ENCODE measurements at places on chromosomes 5 and 9. TPM values are rescaled to one million over a fixed set of nuclear protein-coding genes. Genes with fewer than 3 reads are reported as not detected.
A peak's percentile ranks its signal among the peaks of the same experiment; 100 is the strongest.

Gene CCDC152
- total RNA-seq: 19.9 TPM

Gene HMGCR
- total RNA-seq: 48.3 TPM

Gene HEMGN
- 1.9 TPM for total RNA-seq

Gene APBA1
- 0.08 TPM for total RNA-seq

Gene OCLN
- total RNA-seq: 0.40 TPM

Gene C9
- total RNA-seq: not detected

- H3K27ac ChIP-seq: no peak overlapping the region
- peaks cover 13% of the 10 kb centered on the region for H3K4me1 ChIP-seq
- no peaks in the 10 kb centered on the region for H3K27me3 ChIP-seq
- H3K36me3 ChIP-seq: no peaks in the 10 kb centered on the region
- no peak overlapping the region for H3K4me3 ChIP-seq
These were observed 3.4 kb downstream of the SLC2A6 start for GRCh38 chr9:133475292-133476012.

DNA sequence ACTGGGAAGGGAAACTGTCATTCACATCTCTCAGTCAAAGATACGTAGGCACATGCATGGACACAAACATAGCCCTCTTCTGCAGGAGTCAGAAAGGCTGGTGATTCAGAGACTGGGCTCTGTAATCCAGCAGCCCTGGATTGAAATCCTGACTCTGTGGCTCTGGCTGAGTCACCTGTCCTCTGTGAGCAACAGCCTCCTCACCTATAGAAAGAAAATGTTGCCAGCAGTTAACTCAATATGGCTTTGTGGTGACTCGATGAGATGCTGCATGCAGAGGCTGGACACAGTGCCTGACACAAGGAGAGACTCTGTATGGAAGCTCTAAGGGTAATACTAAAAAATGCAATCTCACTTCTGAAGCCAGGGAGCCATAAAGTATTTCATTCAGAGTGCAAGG, 23.9 kb upstream of the CDKN2AIPNL start:
- peaks cover 31% of the 10 kb centered on the region for H3K4me1 ChIP-seq
- DNase-seq: no peak
- no peaks in the 10 kb centered on the region for H3K27me3 ChIP-seq
- no peak overlapping the region for H3K27ac ChIP-seq
- no peaks in the 10 kb centered on the region for H3K36me3 ChIP-seq
- H3K4me3 ChIP-seq: no peak overlapping the region

- no peaks in the 10 kb centered on the region for H3K4me1 ChIP-seq
- no peak overlapping the region for H3K27ac ChIP-seq
- no peaks in the 10 kb centered on the region for H3K27me3 ChIP-seq
- H3K4me3 ChIP-seq: no peak overlapping the region
- no peaks in the 10 kb centered on the region for H3K36me3 ChIP-seq
- DNase-seq: no peak
These were observed 409.8 kb downstream of the BNC2 start for GRCh38 chr9:16460696-16461095.

DNA sequence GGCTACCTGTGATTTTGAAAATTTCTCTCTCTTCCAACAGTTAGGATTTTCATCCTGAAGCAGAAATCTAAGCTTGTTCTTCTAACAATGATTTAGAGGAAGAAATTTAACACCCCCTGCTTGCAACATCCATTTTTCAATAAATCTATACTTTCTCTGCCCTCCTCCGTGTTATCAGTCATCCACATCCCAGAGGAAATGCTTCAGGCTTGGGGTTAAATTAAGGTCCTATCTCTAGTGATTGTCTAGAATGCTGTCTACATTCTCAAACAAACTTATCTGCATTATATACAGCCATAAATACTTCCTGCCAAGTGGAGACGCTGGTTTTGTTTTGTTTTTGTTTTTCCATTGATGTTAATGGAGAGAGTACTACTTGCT, 371.0 kb downstream of the CSNK1G3 start:
- DNase-seq: no peak
- no peaks in the 10 kb centered on the region for H3K4me1 ChIP-seq

GRCh38 chr5:100800562-100800961, 102.5 kb downstream of the ST8SIA4 start:
- DNase-seq: no peak
- no peak overlapping the region for H3K4me3 ChIP-seq
- peaks cover 5% of the 10 kb centered on the region for H3K36me3 ChIP-seq
- no peaks in the 10 kb centered on the region for H3K4me1 ChIP-seq
- no peaks in the 10 kb centered on the region for H3K27me3 ChIP-seq

DNA sequence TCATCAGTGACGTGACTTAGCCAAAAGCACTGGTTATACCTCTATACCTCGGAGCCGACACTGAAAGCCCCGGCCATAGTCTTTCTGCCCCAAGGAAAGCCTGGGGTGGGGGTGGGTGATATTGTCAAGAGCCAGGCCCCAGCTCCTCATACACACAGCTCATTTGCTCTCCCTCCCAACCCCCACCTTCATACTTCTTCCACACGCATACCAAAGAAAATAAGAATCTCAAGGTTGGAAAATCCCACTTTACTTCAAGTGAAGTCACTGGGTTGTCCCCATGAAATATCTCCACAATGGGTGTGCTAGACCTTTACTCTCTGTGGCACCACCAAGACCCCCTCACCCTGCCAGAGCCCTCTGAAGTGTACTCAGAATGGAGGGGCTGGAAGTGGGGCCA, 27.1 kb upstream of the MGAT1 start:
- peak overlapping the region; percentile 99 for H3K27ac ChIP-seq
- no peak for DNase-seq
- H3K36me3 ChIP-seq: peaks cover 42% of the 10 kb centered on the region

DNA sequence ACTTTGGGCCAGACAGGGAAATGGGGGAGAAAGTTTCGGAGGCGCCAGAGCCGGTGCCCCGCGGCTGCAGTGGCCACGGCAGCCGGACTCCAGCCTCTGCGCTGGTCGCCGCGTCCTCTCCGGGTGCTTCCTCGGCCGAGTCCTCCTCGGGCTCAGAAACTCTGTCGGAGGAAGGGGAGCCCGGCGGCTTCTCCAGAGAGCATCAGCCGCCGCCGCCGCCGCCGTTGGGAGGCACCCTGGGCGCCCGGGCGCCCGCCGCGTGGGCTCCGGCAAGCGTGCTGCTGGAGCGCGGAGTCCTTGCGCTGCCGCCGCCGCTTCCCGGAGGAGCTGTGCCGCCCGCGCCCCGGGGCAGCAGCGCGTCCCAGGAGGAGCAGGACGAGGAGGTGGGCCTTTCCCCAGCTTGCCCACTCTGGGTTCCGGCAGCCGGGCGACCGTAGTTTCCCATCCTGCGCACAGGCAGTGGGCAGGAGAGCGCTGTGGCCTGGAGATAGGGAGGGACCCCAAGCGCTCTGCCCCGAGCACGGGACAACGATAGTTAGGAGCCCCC, 516 bp downstream of the MAST4 start:
- H3K4me1 ChIP-seq: peaks cover 15% of the 10 kb centered on the region
- peak overlapping the region; percentile 73 for H3K4me3 ChIP-seq
- H3K27ac ChIP-seq: no peak overlapping the region

DNA sequence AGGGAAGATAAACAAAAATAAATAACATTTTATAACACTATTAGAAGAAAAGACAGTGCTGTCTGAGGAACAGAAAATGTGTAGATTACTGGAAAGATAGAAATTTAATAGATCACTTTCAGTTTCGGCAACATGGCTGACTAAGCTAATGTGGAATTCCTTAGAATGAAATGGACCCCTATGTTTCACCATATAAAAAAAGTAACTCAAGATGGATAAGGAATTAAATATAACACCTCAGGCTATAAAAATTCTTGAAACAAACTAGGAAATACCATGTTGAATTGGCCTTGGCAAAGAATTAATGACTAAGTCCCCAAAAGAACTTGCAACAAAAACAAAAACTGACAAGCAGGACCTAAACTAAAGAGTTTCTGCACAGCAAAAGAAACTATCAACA, 558.3 kb downstream of the CHSY3 start:
- DNase-seq: no peak
- H3K27ac ChIP-seq: no peak overlapping the region
- no peaks in the 10 kb centered on the region for H3K36me3 ChIP-seq
- H3K4me3 ChIP-seq: no peak overlapping the region
- H3K27me3 ChIP-seq: no peaks in the 10 kb centered on the region

DNA sequence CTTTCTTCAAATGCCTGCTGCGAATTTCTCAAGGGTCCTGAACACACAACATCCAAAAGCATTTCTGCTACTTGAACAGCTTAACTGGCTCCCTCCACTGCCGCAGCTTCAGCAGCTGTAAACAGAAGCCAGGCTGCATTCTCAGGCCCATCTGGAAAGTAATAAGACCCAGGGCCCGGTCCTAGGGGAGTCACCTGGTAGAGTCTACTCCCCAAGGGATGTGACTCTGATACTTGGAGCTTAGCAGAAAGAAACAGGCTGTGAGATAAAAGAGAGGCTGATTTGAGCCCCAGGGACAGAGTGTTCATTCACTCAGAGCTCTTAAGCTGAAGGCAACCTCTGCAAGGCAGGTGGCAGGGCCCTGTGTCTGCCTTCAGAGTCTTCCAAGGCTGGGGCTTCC, 356.8 kb downstream of the SPOCK1 start:
- peaks cover 3% of the 10 kb centered on the region for H3K27me3 ChIP-seq
- H3K4me3 ChIP-seq: no peak overlapping the region
- no peaks in the 10 kb centered on the region for H3K4me1 ChIP-seq
- DNase-seq: no peak
- no peak overlapping the region for H3K27ac ChIP-seq

- peaks cover 28% of the 10 kb centered on the region for H3K4me1 ChIP-seq
- no peak overlapping the region for H3K4me3 ChIP-seq
- peaks cover 2% of the 10 kb centered on the region for H3K36me3 ChIP-seq
- no peak for DNase-seq
- H3K27me3 ChIP-seq: no peaks in the 10 kb centered on the region
- peak overlapping the region; percentile 69 for H3K27ac ChIP-seq
These were observed 995 bp upstream of the SLC23A1 start for GRCh38 chr5:139383993-139384590.

GRCh38 chr9:114612272-114612923, 1.3 kb downstream of the TMEM268 start:
- no peaks in the 10 kb centered on the region for H3K27me3 ChIP-seq
- H3K4me3 ChIP-seq: peak overlapping the region; percentile 81
- DNase-seq: no peak
- peaks cover 37% of the 10 kb centered on the region for H3K36me3 ChIP-seq

DNA sequence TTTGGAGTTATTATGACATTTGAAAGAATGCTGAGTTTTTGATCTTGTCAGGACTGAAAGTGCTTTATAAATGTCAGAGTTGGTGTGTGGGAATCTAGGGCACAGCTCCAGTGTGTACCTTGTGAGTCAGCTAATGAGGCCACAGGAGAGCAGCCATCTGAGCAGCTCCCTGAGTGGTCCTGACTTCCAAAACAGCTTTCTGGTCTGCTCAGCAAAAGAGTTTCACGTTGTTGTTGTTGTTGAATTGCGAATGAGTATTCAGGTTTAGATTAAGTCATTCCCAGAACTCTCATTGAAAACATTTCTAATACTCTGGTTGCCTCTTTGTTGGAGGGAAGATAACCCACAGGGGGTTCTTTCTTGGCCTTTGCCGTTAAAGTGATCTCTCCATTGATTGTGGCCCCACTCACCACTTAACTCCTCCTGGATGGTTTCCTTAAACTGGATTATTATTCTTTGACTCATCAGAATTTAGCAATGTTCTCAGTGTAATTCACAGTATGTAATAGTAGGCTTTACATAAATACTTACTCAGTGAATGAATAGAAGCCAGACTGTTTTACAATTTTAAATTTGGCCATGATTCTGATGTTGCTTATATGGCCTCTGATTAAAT, 125.1 kb upstream of the SGCD start:
- DNase-seq: no peak
- H3K27ac ChIP-seq: no peak overlapping the region
- no peak overlapping the region for H3K4me3 ChIP-seq
- no peaks in the 10 kb centered on the region for H3K4me1 ChIP-seq

DNA sequence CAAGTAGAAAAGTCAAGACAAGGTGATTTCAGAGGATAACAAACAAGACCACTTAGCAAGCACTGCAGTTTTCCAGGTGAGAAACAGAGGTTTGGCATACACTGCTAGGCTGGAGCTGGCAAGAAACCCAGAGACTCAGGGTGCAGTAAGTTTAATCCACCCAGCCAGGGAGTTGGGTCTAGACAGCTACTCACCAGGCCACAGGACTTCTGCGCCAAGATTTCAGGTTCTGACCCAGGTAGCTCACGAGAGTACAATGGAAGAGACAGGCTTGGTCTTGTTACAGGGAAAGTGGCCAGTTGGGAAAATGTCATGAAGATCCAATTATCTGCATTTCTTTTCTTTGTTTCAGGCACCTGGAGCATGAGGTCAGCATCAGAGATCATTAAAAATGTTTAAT, 9.8 kb downstream of the SMIM23 start:
- no peak overlapping the region for H3K27ac ChIP-seq
- peaks cover 25% of the 10 kb centered on the region for H3K27me3 ChIP-seq
- H3K4me1 ChIP-seq: no peaks in the 10 kb centered on the region
- H3K36me3 ChIP-seq: no peaks in the 10 kb centered on the region

DNA sequence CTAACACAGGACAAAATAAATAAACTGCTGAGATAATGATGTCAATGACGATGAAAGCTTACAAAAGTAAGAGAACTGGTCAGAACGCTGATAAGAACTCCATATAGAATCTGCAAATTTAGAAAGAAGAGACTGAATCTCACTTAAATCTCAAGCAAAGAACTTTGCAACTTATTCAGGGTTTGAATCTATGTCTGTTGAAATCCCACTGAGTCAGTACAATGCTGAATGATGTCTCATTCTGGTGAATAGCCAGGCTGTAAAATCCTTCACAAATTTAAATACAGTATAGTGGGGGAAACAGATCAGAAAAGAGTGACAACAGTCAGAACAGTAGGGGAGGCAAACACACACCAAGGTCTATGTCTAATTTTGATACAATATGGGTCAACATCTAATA, 38.9 kb upstream of the NR3C1 start:
- DNase-seq: no peak
- H3K4me1 ChIP-seq: peaks cover 12% of the 10 kb centered on the region
- no peak overlapping the region for H3K27ac ChIP-seq
- H3K36me3 ChIP-seq: no peaks in the 10 kb centered on the region
- no peaks in the 10 kb centered on the region for H3K27me3 ChIP-seq

- DNase-seq: no peak
- H3K36me3 ChIP-seq: no peaks in the 10 kb centered on the region
- no peak overlapping the region for H3K4me3 ChIP-seq
These were observed 98.2 kb downstream of the DPYSL3 start for GRCh38 chr5:147411359-147412319.

- H3K4me3 ChIP-seq: no peak overlapping the region
- H3K27ac ChIP-seq: no peak overlapping the region
- no peak for DNase-seq
- H3K36me3 ChIP-seq: no peaks in the 10 kb centered on the region
- no peaks in the 10 kb centered on the region for H3K4me1 ChIP-seq
These were observed 11.5 kb downstream of the DDX4 start for GRCh38 chr5:55749387-55749786.

DNA sequence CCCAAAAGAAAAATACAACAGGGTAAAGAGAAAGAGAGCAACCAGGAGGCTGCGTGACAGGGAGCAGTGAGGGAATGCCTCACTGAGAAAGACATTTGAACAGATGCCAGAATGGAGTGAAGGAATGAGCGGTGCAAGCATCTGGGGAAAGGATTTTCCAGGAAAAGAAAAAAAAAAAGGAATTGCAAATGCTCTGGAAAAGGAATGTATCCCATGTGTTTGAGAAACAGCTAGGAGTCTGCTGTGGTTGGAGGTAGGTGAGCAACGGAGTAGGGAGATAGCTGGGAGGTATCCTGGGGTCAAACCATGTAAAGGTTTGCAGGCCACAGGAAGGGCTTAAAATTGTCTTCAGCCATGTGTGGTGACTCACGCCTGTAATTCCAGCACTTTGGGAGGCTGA, 23.6 kb upstream of the CEMIP2 start:
- peaks cover 47% of the 10 kb centered on the region for H3K4me1 ChIP-seq
- H3K36me3 ChIP-seq: peaks cover 14% of the 10 kb centered on the region
- no peak for DNase-seq
- no peak overlapping the region for H3K4me3 ChIP-seq
